ENCODE measurements at places on chromosomes 1 and 21.

DNA sequence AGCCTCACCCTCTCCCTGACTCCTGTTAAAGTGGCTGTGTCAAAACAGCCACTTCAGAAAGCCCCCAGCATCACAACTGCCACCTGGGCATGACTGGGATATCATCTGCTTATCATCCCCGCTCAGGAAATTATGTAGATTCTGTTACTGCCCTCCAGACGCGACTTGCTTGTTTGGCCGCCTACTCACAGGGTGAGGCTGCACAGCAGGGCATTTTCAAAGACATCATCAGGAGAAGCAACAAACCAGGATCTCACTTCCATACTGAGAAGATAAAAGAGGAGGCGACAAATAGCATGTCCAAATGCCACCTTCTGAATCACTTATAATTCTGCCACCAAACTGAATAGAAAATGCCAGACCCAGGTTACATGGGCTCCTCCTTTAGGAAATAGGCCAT, 94.8 kb downstream of the MIS18A start:
- DNase-seq = no peak

GRCh38 chr1:115782571-115783281, 14.2 kb upstream of the CASQ2 start:
- no peak for DNase-seq

DNA sequence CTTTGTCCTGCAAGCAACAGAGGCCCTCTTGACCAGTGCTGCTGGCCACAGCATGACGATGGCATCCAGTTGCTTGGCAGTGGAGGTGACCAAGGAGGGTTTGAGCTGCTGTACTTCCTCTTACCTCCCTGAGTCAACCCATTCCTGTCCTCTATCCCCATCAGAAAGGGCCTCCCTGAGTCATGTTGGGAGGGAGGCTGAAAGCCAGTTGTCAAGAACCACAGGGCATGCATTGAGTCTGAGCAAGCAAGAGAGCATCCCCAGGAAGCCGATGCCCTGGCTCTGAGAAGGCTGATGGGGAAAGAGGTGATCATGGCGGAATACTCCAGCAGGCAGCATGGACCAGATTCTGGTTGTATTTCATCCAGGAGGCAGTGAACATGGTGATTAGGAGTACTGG, 69.6 kb downstream of the LACTBL1 start:
- no peak for DNase-seq

DNA sequence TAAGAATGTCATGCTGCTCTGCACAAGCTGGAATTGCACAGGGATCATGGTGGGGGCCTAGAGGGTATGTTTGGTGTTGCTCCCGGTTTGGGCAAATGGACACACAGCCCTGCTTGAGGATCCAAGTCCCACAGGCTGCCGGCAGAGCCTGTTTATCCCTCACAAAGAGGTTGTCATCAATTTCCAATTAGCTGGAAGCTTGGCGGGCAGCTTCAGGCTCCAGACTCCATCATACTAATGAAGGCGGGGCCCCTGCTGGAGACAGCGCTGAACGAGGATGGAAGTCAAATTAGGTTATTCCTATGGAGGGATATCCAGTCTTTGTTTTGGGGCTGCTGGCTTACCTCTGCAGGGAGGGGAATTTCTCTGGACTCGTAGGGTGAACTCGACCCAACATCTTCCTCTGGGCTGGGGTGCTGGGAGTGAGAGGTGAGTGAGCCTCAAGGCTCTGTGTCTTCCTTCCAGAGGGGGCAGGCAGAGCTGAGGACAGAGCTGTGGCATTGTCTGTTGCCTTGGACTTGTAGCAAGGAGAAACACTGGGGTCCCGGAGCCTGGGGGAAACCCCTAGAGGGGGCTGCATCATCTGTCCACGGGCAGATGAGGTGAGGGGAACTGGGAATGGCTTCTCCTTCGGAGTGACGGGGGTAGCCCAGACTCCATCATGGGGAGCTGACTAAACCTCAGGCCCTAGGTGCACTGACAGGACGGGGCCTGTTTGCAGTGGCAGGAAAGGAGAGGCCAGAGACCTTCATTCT, 24.9 kb upstream of the PARP1 start:
- DNase-seq = no peak

- DNase-seq = no peak
These were observed 29.3 kb downstream of the PRDX6 start for GRCh38 chr1:173506437-173506836.

GRCh38 chr1:147486876-147487656, 54.2 kb upstream of the BCL9 start:
- DNase-seq = no peak

- DNase-seq = no peak
These were observed 573.1 kb downstream of the USP25 start for GRCh38 chr21:16302851-16303282.

GRCh38 chr1:9371391-9371935, 78.8 kb downstream of the SPSB1 start:
- DNase-seq = no peak

- DNase-seq = no peak
These were observed 2.2 kb downstream of the KRTAP19-1 start for GRCh38 chr21:30478004-30478403.

DNA sequence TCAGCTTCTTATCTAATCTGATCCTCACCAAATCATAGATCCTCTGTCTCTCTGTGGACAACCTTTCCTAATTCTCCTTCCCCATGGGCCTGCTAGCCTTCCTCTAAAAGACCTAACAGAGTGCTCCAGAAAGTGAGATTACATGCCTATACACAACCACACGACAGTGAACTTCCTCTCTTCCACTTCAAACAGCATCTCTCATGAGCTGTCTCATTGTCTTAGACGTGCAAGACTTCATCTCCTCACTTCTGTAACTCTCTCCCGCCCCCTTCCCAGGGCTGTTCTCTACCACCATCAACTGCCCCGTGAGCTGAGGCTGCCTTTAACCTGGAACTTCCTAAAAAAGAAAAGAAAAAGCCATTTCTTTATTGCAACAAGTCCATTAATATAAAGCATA, 14.1 kb upstream of the A3GALT2 start:
- DNase-seq = no peak

GRCh38 chr1:179369751-179370341, 4.1 kb downstream of the AXDND1 start:
- peak; percentile 30 for DNase-seq

DNA sequence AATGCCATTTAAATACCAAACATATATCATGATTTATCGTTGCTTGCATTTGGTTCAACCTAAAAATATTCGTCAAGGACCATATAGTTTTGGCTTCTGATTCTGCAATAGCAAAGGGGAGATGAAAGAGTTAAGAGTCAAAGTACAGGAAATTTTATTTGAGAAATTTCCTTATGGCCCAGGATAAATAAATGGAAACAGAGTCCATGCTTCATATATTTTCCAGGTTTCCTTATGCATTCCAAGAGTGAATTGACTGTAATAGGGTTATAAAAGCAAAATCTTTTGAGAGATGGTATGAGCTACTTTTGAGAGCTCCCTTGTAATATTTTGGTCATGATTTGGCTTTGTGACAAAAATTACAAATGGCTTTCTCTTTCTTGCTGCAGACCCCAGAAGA, 140.1 kb downstream of the HMCN1 start:
- DNase-seq = no peak

DNA sequence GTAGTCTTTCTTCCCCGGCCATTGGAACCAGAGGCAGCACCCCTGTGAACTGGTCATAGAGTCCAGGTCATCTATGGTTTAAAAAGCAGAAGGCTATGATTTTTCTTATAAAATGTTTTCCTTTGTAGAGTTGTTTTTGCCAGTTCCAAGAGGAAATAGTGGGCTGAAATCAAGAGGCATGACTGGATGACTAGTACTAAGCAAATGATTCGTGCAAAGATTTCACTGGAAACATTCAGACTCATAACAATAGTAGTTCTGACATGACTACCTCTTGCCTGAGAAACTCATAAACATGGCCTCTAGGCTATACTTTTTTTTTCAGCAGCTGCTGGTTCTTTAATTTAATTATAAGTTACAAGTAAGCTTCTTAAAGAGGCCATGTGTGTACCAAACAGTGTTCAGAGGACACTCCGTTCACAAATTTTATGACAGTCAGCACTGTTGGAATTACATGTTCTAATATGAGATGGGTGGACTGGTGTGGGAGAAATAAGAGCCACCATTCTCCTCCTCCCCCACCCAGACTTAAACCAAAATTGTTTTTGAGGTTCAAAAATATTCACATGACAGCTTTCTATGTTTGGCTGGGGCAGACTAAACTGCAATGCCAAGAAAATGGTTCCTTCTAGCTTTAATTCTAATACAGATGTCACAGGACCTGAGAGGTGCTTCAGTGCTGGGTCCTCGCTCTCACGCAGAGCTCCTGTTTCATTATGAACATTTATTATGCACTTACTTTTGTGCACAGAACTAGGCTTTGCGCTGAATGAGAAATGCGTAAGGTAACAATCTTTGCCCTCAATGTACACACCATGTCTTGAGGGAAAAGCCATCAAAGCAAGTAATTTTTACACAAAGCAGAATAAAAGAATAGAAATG, 147.5 kb downstream of the ZC3H11B start:
- no peak for DNase-seq

- DNase-seq = peak; percentile 68
These were observed 6.7 kb upstream of the RNASEL start for GRCh38 chr1:182595641-182596240.

DNA sequence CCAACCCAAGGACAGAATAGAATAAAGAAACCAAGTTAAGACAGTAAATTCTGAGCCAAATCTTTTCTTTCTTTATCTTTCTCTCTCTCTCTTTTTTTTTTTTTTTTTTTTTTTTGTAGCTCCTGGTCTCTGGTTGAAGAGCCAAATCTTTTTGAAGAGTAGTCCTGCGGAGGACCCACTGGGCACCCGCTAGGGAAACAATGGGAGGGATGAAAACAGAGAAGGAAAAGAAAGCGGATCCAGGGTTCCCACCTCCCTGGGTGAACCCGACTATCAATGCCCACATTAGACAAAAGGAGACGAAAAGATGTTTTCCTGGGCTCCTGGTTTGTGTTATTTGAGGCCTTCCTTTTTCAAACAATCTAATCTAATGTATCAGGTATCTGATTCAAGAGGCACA, 49.8 kb upstream of the FBXO28 start:
- DNase-seq = no peak

DNA sequence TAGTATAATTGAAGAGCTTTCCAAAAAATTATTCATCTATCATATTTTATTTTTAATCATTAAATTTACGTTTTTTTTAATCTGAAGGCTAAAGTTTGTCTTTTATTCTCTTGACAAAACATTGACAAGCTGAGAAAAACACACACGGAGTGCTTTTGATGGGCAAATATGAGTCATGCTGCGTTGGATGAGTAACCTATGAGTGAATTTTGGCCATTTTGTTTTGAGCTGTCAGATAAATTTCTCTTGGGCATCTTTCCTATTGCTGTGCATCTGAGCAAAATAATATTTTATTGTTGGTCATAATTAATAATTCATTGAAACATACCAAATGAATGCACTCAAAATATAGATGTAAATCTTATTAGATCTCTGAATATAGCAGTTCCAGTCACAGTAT, 1144.1 kb upstream of the ADGRL2 start:
- DNase-seq = no peak

GRCh38 chr1:1068517-1069055, 5.5 kb downstream of the RNF223 start:
- peak; percentile 66 for DNase-seq

DNA sequence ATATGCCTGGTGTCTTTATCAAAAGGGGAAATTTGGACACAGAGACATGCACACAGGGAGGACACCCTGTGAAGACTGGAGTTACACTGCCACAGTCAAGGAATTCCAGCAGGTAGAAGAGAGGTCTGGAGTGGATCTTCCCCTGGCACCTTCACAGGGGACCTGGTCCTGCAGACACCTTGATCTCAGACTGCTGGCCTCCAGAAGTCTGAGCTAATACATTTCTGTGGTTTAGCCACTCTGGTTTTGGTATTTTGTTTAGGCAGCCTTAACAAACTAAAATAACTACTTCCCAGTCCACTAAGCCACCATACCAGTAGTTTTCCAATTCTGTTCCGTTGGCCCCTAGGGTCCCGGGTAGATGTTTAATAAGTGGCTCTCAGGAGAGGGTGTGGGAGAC, 164.7 kb downstream of the SETD4 start:
- DNase-seq = no peak

- no peak for DNase-seq
These were observed 56.7 kb downstream of the DPT start for GRCh38 chr1:168672278-168672677.

- no peak for DNase-seq
These were observed 66.4 kb downstream of the NTPCR start for GRCh38 chr1:233016798-233017197.

DNA sequence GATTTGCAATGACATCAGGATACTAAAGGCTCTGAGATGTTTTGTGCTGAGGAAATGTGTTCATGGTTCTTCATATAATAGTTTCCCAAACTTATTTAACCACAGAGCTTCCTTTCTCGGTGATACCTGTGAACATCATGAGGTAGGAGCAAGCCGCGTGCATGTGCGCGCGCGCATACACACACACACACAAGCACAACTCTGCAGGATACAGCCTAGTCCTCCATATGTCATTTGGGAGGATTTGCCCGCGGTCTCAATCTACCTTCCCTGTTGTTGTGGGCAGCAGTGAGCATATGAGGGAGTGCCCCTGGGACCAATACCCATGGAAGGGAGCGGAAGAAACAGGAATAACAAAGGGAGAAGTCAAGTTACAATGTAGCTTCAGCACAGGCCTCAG, 12.2 kb upstream of the TTC4 start:
- DNase-seq = no peak

GRCh38 chr1:15309687-15310086, 62.7 kb downstream of the FHAD1 start:
- DNase-seq = no peak

DNA sequence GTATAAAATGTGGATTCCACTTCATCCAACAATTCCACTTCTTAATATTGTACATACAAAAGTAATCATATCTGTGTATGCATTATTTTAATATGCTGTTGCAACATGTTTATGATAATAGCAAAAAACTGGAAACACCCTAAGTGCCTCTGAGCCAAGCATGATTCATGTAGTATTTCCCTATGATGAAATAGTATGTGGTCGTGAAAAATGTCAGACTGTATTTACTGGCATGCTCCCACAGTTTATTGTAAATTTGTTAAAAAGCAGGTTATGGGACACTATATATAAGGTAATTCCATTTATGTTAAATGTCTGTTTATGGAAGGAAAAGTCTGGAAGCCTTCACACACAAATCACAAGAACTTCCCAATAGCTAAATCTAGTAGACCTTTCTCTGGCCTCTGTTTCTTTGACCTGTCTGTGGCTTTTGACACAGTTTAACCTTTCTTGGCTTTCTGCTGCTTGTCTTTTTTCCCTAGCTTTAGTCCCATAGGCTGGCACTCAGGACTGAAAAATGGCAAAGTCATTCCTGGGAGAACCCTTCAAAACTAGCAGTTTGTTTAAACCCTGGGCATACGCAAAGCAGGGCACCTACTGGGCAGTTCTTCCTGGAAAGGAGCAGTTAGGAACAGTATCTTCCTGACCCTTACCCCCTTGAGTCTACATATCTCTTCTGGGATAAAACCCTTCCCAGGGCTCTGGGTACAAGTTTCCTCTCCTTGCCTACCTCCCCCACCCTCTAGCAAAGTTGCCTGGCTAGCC, 65.4 kb upstream of the ARTN start:
- no peak for DNase-seq

- DNase-seq = no peak
These were observed 324.9 kb upstream of the ST6GALNAC5 start for GRCh38 chr1:76542359-76542758.

- no peak for DNase-seq
These were observed 1.1 kb upstream of the SHISAL2A start for GRCh38 chr1:52631759-52632331.

- no peak for DNase-seq
These were observed 35.5 kb downstream of the LRIF1 start for GRCh38 chr1:110928191-110928590.

GRCh38 chr1:151476083-151476482, 16.8 kb upstream of the POGZ start:
- DNase-seq = no peak
